CD4-positive, alpha-beta memory T cell (primary cell): ENCODE measurements at places on chromosomes 4 and X.

DNA sequence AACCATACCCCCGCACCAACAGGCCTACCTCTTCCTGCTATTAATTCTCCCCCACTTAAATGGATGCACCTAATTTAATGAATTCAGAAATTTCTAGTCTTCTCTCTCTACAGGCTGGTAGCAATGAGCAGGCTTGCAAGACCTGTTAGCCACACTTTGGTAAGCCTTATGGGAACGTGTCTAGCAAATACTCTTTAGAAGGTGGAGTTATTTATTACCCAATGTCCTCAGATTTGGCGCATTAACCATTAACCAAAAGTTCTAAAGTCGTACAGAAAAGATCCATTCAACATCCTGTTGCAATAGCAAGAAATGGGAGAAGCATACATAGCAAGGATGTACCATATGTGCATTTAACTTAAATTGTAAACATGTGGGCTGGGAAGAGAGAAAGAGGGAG is 47.5 kb downstream of the SLITRK2 start:
- DNase-seq, result no peak

DNA sequence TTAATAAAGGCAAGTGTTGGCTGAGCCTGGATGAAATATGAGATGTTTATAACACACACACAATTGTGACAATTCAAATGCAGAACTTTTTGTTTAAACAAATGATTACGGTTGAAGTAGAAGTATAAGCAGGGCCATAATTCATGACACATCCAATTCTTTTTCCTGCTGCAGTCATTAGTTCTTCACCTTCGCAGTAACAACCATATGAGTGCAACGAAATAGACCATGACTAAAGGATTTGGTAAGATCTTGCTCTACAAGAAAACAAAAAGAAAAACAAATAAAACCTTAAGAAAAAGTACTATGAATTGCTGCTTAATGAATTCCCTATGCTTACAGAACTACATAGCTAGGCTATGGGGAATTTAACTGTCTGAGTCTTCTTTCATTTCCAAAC is 13.9 kb upstream of the BMPR1B start:
- no peak for DNase-seq

GRCh38 chr4:13378973-13379759 is 105.0 kb downstream of the RAB28 start:
- no peak for DNase-seq

GRCh38 chr4:48854982-48855381 is 24.1 kb downstream of the OCIAD1 start:
- DNase-seq, result no peak

DNA sequence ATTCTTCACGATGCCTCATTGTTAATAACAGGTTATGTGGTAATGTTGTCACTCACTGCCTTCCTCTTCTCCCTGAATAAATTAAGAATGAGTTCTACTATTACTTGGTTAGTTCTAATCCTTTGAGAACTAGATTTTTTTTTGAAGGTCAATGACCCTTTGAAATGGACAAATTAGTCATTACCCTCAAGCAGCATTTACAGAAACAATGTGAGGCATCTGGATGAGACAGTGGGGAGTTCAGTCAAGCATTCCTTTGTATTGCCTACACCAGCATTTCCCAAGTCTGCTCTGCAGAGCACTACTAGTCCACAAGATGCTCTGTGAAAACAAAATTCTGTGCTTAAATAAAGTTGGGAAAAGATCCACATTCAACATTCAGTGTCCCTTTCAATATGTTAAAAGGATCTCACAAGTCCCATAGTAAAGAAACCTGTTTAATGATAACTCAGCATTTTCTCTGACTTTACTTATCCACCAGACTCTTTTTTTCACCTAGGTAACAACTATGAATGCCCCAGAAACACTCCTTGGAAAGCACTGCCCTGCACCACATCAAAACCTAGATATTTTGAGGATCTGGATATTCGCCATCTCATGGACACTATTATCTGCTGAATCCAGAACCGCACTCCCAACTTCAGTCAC is 60.6 kb downstream of the CHRDL1 start:
- no peak for DNase-seq

- no peak for DNase-seq
Measured at GRCh38 chrX:40402831-40403533, 177.8 kb upstream of the ATP6AP2 start.

- peak; percentile 22 for DNase-seq
Measured at GRCh38 chr4:158850800-158851644, 82.2 kb downstream of the FNIP2 start.

GRCh38 chr4:77938560-77938959 is 75.9 kb downstream of the MRPL1 start:
- no peak for DNase-seq

DNA sequence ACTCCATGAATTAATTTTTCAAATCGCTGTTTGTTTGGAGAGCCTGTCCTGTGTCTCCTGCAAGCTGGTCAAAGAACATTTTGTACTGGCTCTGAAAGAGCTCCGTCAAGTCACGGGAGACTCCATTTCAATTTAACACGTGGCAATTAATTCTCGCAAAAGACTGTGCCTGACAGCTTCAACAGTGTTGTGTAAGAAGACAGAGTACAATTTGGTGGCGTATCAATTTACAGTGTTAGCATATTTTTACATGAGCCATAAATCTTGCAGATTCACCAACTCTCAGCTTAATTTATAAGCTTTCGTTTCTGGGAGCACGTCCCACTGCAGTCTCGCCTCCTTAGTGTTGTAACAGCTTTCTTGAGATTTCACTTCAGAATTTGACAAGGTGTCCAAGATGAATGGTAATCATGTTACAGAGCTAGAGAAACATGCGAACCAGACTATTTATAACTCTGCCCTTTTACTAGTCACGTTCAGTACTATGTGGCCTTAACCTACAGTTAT is 70.8 kb downstream of the RWDD4 start:
- no peak for DNase-seq
